Activated naive CD4-positive, alpha-beta T cell treated with anti-CD3 and anti-CD28 coated beads, Interleukin-2, amount 10 ng/mL, durations not matched to agents 5 hours and 36 hours (primary cell): ENCODE measurements at places on chromosomes 1 and 21. TPM values are rescaled to one million over a fixed set of nuclear protein-coding genes. Genes with fewer than 3 reads are reported as not detected.

LEFTY1 gene
- total RNA-seq, result not detected

LMO4 gene
- total RNA-seq, result 29.2 TPM

TUFT1 gene
- total RNA-seq, result 1.8 TPM

TNFRSF8 gene
- total RNA-seq, result 1.3 TPM

MAP3K7CL gene
- total RNA-seq, result 5.7 TPM

CLDN17 gene
- not detected for total RNA-seq

CCDC28B gene
- 37.7 TPM for total RNA-seq

FAM72C gene
- 12.6 TPM for total RNA-seq

SYT2 gene
- not detected for total RNA-seq

LDLRAD1 gene
- total RNA-seq, result not detected

RNF223 gene
- not detected for total RNA-seq

RGS4 gene
- total RNA-seq, result not detected

OLIG2 gene
- not detected for total RNA-seq

COL11A1 gene
- total RNA-seq, result not detected

DNAJC6 gene
- 1.3 TPM for total RNA-seq

FCRL5 gene
- not detected for total RNA-seq

SYT11 gene
- total RNA-seq, result 6.2 TPM

LMX1A gene
- total RNA-seq, result not detected

PCSK9 gene
- not detected for total RNA-seq

EDARADD gene
- 0.26 TPM for total RNA-seq

IL6R gene
- 10.9 TPM for total RNA-seq

KRTAP6-2 gene
- not detected for total RNA-seq

TTC13 gene
- total RNA-seq, result 47.0 TPM

ERO1B gene
- 5.7 TPM for total RNA-seq
